Tibial nerve (tissue), 4 donors: ENCODE measurements at places on chromosomes 4 and X. TPM values are rescaled to one million over a fixed set of nuclear protein-coding genes. Genes with fewer than 3 reads are reported as not detected.

The MTCP1 gene
- 2.7 TPM for total RNA-seq

The RAB33B gene
- 16.4 TPM for total RNA-seq

- no peak overlapping the region for H3K27ac ChIP-seq
- DNase-seq, result no peak
- peaks cover 44% of the 10 kb centered on the region for H3K4me1 ChIP-seq
- no peaks in the 10 kb centered on the region for H3K36me3 ChIP-seq
- no peak overlapping the region for H3K4me3 ChIP-seq
- H3K27me3 ChIP-seq, result no peaks in the 10 kb centered on the region
These were observed 149.2 kb downstream of the PTTG2 start for GRCh38 chr4:38109370-38109769.

DNA sequence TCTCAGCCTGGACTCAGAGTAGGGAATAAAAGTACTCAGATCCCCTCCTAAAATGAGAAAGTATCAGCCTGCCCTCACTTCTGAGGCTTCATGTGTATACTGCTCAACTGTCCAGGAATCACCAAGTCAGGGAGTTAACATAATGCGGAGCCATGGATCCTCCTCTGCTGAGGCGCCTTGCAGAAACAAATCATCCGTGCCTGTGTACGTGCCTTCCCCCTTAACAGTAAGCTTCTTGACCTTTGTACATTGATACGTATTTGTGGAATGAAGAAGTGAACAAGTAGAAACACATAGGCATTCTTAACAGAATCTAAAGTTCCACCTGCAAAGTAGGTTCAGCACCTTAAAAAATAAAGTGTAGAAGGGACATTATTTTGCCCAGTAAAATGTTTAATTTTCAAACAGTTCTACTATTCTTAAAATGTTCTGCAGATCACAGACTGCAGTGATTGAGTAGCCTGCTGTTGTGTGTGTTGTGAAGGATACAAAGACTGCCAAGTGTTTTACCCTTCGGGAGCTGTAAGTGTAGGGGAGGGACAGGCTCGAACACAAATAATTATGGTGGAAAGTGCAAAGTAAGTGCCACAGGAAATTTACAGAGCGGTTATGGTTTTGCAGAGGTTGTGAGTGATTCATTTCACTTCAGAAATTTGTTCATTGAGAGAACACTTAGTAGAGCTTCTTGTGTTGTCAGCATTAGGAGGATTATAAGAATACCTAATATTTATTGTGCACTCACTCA, 61.9 kb downstream of the ARHGAP10 start:
- H3K27ac ChIP-seq, result peak overlapping the region; percentile 30
- no peaks in the 10 kb centered on the region for H3K36me3 ChIP-seq
- DNase-seq, result no peak
- H3K4me1 ChIP-seq, result peaks cover 29% of the 10 kb centered on the region
- H3K4me3 ChIP-seq, result no peak overlapping the region
- no peaks in the 10 kb centered on the region for H3K27me3 ChIP-seq

The DCAF4L1 gene
- not detected for total RNA-seq

DNA sequence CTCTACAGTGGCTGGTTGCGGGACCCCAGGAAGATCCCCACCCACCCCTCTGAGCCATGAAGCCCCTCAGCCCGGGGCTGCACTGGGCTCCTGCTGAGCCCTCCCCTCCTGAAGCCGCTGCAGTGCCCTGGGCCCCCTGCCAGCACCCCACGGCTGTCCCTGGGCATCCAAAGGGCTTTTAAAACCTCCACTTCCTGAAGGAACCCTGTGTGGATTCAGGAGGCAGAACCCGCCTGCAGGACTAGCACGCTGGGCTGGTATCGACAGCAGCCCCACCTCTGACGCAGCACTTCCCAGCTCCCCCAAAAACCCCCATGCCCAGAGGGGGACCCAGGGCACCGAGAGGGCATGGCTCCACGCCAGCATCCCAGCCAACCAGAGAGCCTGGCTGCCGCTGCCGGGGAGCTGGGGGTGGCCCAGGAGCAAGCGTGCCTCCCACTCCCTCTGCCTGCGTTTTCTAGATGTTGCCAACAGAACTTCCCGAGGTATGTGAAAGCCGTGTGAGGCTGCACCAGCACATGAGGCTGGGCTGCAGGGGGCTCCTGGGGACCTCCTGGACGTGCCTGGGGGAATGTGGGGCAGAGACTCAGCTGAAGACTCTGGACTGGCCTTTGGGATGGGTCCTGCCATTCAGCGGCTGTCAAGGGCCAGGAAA, 6.3 kb downstream of the MXD4 start:
- peaks cover 59% of the 10 kb centered on the region for H3K36me3 ChIP-seq
- no peak overlapping the region for H3K4me3 ChIP-seq
- H3K4me1 ChIP-seq, result peaks cover 58% of the 10 kb centered on the region

The IL3RA gene
- 7.2 TPM for total RNA-seq

The PLXNB3 gene
- 47.9 TPM for total RNA-seq

GRCh38 chr4:156999175-156999517, 27.5 kb upstream of the PDGFC start:
- H3K27ac ChIP-seq, result no peak overlapping the region
- peaks cover 11% of the 10 kb centered on the region for H3K4me1 ChIP-seq
- no peaks in the 10 kb centered on the region for H3K27me3 ChIP-seq
- no peak overlapping the region for H3K4me3 ChIP-seq
- no peaks in the 10 kb centered on the region for H3K36me3 ChIP-seq

DNA sequence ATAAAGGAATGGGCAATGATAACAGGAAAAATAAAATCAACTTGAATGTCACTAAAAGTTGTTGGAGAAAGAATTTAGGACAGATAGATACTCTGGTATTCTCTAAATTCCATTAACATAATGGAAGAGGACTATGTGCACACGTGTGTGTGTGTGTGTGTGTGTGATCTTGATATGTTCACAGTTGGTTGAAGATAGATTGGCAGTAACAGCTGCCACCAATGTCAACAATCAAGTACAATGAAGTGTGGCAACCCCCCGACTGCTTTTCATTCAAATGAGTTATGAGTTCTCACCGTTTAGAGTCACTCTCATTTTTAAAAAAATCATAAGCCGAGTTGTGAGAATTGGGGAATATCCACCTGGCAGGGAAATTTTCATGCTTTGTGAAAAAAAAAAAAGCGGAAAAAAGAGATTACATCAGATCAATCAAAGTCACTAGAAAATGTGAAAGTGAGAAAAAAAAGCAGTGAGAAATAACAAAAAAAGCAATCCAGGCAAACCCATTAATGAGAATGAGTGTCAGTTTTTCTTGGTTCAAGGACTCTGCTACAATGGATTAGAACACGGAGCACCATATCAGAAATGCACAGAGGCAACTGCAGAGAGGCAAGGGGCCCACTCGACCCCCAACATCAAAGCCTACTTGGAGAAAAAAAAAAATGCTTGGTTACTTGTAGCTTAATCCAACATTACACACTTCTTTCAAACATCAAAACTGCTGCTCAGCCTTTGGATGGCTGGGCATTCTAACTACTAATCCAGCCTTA, 414.9 kb upstream of the PITX2 start:
- H3K4me1 ChIP-seq, result no peaks in the 10 kb centered on the region
- DNase-seq, result no peak
- no peaks in the 10 kb centered on the region for H3K27me3 ChIP-seq

The CFAP47 gene
- not detected for total RNA-seq

The HAUS7 gene
- 31.0 TPM for total RNA-seq

The HS6ST2 gene
- total RNA-seq, result under 0.01 TPM

- no peak overlapping the region for H3K27ac ChIP-seq
- H3K36me3 ChIP-seq, result no peaks in the 10 kb centered on the region
- no peaks in the 10 kb centered on the region for H3K4me1 ChIP-seq
These were observed 8.9 kb upstream of the IRAK1 start for GRCh38 chrX:154028502-154029184.
